Cortex of kidney (tissue), 1 donor: ENCODE measurements at places on chromosomes 12 and 14.

DNA sequence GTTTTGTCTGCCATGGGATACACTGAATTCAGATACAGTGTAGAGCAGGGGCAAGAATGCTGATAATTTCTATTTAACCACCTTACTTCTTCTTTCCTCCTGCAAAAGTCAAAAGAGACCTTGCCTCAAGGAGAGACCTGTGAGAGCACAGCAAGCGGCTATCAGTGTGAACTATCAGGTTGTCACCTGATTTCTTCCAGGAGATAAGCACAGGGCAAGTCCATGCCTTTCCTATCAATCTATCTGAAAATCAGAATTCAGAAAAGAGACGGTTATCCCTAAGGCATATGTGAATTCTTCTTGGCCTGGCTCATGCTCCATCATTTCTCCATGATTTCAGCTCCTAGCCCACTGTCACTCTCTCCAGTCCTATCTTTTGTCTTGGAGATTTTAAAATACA, 128.9 kb upstream of the CCND2 start:
- DNase-seq: no peak

- DNase-seq: no peak
Observed at GRCh38 chr12:30105505-30105904, 321.8 kb upstream of the TMTC1 start.

DNA sequence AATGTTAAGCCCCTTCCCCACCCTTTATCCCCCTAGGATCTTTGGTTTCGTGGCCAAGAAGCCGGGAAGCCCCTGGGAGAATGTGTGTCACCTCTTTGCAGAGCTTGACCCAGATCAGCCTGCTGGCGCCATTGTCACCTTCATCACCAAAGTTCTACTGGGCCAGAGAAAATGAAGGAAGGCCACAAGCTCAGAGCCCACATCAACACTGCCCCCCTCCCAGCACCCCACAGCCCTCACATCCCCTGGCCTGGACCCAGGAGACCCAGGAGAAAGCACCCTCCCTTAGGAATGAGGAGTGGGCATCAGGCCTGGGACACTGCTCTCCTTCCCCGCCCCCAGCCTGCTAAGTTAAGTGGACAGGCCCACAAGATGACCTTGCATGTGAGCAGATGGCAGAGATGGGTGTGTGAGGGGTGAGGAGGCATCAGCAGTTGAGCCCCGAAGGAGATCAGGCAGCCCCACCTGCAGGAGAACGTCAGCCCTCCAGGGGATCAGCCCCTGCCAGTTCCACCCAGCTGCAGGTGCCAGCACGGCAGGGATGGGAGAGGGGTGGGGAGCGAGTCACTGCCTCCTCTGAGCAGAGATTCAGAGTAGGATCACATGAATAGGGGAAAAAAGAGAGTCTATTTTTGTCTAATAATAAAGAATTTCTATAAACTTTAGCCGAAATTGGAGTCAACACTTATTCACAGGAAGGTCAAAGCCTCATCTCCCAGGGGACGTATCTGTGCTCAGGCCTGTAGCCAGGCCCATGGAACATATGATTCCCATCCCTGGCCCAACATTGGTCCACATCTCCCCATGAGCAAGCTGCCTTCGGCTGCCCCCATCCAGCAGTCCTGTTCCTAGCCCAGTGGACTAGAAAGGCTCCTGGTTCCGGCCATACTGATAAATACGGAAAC, 14.1 kb downstream of the TNS2 start:
- DNase-seq: no peak

GRCh38 chr14:52338051-52338681, 24.1 kb downstream of the PTGER2 start:
- DNase-seq: no peak

- DNase-seq: no peak
Observed at GRCh38 chr12:105832806-105833205, 305.9 kb downstream of the NUAK1 start.

GRCh38 chr12:106429043-106429552, 71.5 kb downstream of the POLR3B start:
- no peak for DNase-seq

GRCh38 chr12:77054851-77055250, 10.5 kb downstream of the E2F7 start:
- DNase-seq: no peak

DNA sequence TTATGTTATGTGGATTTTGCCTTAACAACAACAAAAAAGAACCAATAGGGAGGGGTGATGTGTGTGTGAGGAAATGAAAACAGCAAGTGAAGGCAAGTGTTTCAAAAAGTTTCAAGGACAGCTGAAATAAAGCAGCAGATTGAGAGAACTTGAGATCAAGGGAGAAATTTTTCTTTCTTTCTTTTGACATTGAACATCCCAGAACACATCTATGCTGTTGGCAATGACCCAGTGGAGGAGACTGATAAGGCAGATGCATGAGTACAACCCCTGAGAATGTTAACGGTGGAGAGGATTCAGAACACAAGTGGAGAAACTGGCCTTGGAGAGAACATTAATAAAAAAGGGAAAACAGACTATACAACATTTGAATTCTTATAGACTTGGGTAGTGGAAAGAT, 2.9 kb downstream of the LLPH start:
- DNase-seq: no peak

DNA sequence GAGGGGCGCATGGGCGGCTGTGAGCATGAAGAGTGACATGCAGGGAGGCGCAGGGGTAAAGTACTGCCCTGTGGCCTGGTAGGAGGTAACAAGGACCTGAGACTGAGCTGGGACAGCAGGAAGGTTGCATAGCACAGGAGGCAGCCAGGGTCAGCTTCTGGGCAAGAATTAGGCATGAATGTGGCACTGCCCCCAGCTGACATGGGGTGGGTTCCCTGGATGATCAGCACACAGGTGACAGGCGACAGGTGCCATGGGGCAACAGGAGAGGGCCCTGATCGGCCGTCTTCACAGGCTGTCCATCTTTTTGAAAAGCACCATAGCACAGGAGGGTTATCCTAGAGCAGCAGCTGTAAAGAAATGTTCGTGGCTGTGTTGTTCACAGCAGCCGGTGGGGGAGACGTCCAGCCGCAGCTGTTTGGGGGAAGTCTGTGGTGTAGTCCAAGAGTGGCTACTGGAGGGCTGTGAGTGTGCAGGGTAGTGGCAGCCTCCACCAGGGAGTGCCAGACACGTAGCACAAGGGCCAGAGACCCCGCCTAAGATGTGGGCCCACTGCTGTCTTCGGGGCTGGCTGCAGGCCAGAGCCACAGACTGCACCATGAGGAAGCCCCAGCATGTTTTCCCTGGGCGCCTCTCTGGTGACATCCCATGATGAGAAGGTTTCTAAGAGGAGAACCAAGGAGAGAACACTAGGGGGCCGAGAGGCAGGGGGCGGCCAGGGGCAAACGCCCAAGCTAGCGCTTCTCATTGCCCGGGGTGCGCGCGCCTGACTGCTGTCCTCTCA, 8.4 kb downstream of the CLBA1 start:
- no peak for DNase-seq
